Stimulated activated CD4-positive, alpha-beta T cell treated with anti-CD3 and anti-CD28 coated beads, Interleukin-1b, Interleukin-23, amount 100 ng/mL, for 48 hours (primary cell): ENCODE measurements at places on chromosomes 1 and 21.

GRCh38 chr1:243964915-243965314 lies 86.2 kb upstream of the ZBTB18 start:
- DNase-seq: no peak

- DNase-seq: no peak
Observed at GRCh38 chr1:4778056-4778455, 123.6 kb downstream of the AJAP1 start.

DNA sequence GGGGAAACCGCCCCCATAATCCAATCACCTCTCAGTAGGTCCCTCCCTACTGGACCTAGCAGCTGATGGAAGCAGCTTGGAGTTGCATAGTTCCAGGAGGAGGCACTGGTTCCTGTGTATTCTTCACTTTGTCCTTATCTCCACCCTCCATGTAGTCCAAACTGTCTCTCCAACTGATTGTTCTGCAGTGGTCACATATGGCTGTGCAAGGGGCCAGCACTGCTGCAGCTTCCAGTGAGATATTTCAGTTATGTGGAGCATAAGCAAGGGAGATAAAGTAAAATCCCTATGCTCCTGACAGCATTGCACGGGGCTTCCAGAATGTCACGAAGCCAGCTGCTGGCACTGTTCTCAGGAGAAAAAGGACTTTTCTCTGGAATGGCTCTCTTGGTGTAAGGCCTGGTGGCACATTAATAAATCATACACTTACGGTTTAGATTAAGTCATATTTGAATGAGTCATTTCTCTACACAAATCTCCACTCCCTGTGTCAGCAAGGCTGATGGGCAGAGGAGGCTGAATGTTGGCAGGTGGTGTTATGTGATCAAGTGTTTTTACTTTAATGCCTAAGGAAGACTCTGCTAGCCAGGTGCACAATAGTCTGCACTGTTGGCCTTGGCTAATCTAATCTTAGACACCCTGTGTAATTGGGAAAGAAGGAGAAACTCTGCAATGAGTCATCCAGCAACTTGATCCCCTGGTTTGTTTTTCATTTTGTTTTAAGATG lies 93.4 kb downstream of the KCNK1 start:
- no peak for DNase-seq

DNA sequence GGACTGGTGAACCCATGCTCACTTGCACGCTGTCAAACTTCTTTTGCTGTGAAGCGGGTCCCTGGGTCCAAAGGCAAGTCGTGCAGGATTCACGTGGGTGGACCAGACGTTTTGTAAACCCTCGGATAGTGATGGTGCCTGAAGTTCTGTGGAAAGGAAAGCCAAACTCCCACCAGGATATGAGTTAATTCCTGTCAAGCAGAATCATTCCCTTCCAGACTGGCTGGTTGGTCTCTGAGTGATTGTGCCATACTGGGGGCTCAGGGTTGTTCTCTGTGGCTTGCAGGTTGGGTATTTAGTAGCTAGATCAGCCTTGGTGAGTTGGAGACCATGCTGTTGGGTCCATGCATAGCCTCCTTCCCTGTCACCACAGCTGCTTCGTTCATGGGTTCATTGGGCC lies 32.7 kb upstream of the IGSF5 start:
- no peak for DNase-seq
